Muscle of leg (tissue), 16 donors: ENCODE measurements at places on chromosomes 2 and 18. TPM values are rescaled to one million over a fixed set of nuclear protein-coding genes. Genes with fewer than 3 reads are reported as not detected.

The SERPINB10 gene
- 0.04 TPM for total RNA-seq

The TEKT4 gene
- not detected for total RNA-seq

The IL18RAP gene
- 0.35 TPM for total RNA-seq

The GIGYF2 gene
- 49.4 TPM for total RNA-seq

The TCF7L1 gene
- total RNA-seq, result 5.1 TPM

The HMSD gene
- total RNA-seq, result not detected

The TXNDC2 gene
- total RNA-seq, result 0.04 TPM

The TUBA4B gene
- total RNA-seq, result 0.04 TPM

The KLHL30 gene
- 16.2 TPM for total RNA-seq

The SNED1 gene
- total RNA-seq, result 2.8 TPM

The CDH20 gene
- 0.80 TPM for total RNA-seq

The UGT1A3 gene
- not detected for total RNA-seq

The IL18R1 gene
- 0.98 TPM for total RNA-seq

The GPR45 gene
- total RNA-seq, result not detected

The MMADHC gene
- total RNA-seq, result 125 TPM

The GYPC gene
- total RNA-seq, result 116 TPM

The TCF23 gene
- total RNA-seq, result 0.35 TPM

The EFEMP1 gene
- total RNA-seq, result 19.7 TPM

The GCG gene
- total RNA-seq, result 16.6 TPM

The RGPD3 gene
- total RNA-seq, result 0.44 TPM

The PXDN gene
- 95.4 TPM for total RNA-seq

The SPHKAP gene
- 26.2 TPM for total RNA-seq

The NAB1 gene
- total RNA-seq, result 76.7 TPM

The TBR1 gene
- total RNA-seq, result not detected
